ENCODE measurements at places on chromosomes 3 and 15. TPM values are rescaled to one million over a fixed set of nuclear protein-coding genes. Genes with fewer than 3 reads are reported as not detected.

The MYO1E gene
- 163 TPM for total RNA-seq

DNA sequence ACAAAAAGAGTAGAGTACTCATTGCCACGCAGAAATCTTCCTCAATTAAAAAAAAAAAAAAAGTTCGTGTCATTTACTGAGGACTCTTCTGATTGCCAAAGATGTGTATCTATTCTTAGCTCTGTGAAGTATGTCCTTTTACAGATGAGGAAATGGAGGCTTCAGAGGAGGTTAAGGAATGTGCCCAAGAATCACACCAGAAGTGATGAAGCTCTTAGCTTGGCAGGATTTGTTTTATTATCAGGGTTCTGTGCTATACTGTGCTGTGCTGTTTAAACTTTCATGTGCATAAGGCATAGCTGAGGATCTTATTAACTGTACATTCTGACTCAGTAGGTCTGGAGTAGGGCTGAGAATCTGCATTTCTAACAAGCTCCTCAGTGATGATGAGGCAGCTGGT is 665.2 kb upstream of the ADAMTS9 start:
- no peaks in the 10 kb centered on the region for H3K36me3 ChIP-seq
- no peak overlapping the region for H3K27ac ChIP-seq
- DNase-seq = no peak
- no peaks in the 10 kb centered on the region for H3K4me1 ChIP-seq

DNA sequence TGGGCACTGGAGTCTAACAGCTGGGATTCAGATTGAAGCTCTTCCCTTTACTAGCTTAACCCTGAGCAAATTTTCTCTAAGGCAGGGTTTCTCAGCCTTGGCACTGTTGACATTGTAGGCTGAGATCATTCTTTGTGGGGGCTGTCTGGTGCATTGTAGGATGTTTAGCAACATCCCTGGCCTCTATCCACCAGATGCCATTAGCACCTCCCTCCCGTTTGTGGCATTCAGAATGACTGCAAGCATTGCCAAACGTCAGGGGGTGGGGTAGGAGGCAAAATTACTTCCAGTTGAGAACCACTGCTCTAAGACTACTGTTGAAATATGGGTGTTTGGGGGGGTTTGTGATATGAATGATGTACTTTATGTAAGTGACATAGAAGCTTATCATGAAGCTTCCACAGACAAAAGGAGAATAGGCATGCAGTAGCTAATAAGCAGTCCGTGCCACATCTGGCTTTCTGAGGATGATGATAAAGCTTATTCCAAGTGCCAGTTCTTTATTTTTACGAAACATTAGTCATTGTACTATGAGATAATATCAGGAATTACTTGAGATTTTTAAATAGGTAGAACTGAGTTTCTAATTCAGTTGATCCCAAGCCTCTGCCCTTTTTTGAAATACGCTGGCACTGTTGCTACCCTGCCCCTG is 39.3 kb downstream of the NKIRAS1 start:
- DNase-seq = no peak
- H3K27me3 ChIP-seq = no peaks in the 10 kb centered on the region
- no peak overlapping the region for H3K27ac ChIP-seq
- H3K4me1 ChIP-seq = no peaks in the 10 kb centered on the region
- no peaks in the 10 kb centered on the region for H3K36me3 ChIP-seq

DNA sequence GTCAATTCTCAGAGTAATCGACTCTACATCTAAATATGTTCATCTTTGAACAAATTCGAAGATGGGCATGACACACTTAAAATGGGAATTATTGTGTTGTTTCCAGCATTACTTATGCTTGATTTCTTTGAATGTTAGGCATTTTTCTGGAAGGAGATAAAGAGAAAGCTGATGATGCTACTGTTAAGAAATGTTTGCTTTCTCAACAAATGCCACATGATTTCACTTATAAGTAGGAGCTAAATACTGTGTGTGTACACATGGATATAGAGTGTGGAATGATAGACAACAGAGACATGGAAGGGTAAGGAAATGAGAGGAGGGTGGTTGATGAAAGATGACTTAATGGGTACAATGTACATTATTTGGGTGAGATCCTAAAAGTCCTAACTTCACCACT is 400.9 kb downstream of the TBL1XR1 start:
- no peak for DNase-seq
- H3K27ac ChIP-seq = no peak overlapping the region
- no peak overlapping the region for H3K4me3 ChIP-seq
- H3K36me3 ChIP-seq = no peaks in the 10 kb centered on the region
- H3K27me3 ChIP-seq = no peaks in the 10 kb centered on the region

GRCh38 chr15:80275961-80276360 is 23.9 kb upstream of the CTXND1 start:
- no peaks in the 10 kb centered on the region for H3K27me3 ChIP-seq
- no peaks in the 10 kb centered on the region for H3K4me1 ChIP-seq
- no peaks in the 10 kb centered on the region for H3K36me3 ChIP-seq
- H3K27ac ChIP-seq = no peak overlapping the region

- H3K4me1 ChIP-seq = no peaks in the 10 kb centered on the region
Measured at GRCh38 chr3:83193526-83193925, 1432.1 kb upstream of the GBE1 start.

Data from aorta (tissue), 5 donors.